Adipocyte (in vitro differentiated cells): ENCODE measurements at places on chromosomes 7 and 10.

GRCh38 chr7:35995334-35995733 is 157.7 kb upstream of the EEPD1 start:
- no peak for DNase-seq

GRCh38 chr7:127738859-127739258 is 86.9 kb downstream of the SND1 start:
- no peak for DNase-seq

- DNase-seq = peak; percentile 39
Observed at GRCh38 chr10:44172883-44173607, 211.9 kb downstream of the CXCL12 start.

- DNase-seq = no peak
Observed at GRCh38 chr7:110179037-110179436, 911.9 kb upstream of the LRRN3 start.

- peak; percentile 70 for DNase-seq
Observed at GRCh38 chr7:23600236-23600635, 3.1 kb downstream of the CCDC126 start.

- no peak for DNase-seq
Observed at GRCh38 chr10:132904814-132905649, 37.3 kb downstream of the CFAP46 start.

- DNase-seq = peak; percentile 89
Observed at GRCh38 chr7:108094346-108094745, 35.8 kb downstream of the LAMB4 start.

GRCh38 chr10:133324198-133324792 is 12.4 kb downstream of the CALY start:
- DNase-seq = peak; percentile 64

- DNase-seq = no peak
Observed at GRCh38 chr7:29569648-29570047, 6.0 kb downstream of the PRR15 start.

DNA sequence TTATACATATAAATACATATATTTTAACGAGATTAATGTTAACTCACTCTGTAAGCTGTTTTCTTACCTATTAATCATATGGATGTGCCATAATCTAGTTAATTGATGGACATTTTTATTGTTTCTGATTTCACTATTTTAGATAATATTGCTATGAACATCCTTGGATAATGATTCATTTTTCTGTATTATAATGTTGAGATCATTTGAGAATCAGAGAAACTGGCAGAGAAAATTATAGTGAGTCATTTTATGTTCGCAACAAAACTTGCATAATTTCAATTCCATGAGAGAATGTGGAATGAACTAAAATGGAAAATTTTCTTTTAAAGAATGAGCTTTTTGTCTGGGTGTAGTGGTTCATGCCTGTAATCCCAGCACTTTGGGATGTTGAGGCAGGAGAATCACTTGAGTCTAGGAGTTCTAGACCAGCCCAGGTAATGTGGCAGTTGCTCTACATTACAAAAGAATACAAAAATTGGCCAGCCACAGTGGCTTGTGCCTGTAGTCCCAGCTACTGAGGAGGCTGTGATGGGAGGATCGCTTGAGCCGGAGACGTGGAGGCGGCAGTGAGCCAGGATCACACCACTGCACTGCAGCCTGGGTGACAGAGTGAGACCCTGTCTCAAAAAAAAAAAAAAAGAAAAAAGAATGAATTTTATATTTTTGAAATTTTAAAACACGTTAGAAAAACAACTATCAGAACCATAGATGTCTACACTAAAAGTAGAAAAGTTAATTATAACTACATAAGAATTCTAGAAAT is 40.5 kb downstream of the PAPSS2 start:
- peak; percentile 89 for DNase-seq

DNA sequence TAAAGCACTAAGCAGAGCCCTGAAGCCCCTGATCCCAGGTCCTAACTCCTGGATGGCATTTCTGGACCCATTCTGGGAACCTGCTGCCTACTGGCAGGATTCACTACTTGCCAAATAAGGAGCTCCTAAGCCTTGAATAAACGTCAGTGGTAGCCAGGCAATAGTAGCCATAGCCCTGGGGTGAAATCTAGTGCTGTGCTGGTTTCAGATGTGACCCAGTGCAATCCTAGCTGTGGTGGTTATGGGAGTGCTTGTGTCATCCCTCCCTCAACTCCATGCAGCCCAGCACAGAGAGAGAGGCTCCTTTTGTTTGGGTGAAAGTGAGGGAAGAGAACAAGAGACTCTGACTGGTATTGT is 43.7 kb downstream of the PCLO start:
- no peak for DNase-seq

- peak; percentile 30 for DNase-seq
Observed at GRCh38 chr10:48572414-48572813, 32.5 kb downstream of the ARHGAP22 start.

DNA sequence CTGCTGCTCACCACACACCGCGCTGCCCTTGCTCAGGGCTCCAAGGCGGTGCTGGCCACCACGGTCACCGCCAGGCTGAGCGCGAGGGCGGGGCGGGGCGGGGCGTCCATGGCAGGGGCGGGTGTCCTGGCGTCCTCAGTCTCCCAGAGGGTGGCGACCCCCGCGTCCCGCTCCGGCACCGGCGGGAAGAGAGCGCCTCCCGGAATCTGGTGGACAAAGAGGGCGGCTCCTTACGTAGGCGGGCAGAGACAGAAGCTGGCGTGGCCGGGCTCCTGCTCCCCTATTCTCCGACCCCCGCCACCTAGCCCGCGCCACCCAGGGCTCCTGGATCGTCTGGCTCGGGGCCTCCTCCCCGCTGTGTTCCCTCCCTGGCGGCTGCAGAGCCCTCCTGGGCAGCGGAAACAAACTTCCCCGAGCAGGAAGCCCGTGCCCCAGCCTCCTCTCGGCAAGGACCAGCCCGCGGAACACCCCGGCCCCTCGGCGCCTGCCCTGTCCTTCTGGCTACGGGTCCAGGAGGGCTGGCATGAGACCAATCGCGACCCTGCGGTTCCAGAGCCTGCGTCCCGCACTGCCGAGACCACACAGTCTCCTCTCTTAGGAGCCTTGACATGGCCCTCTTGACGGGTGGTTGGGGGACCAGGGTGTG is 133.8 kb upstream of the ZNF92 start:
- peak; percentile 40 for DNase-seq

DNA sequence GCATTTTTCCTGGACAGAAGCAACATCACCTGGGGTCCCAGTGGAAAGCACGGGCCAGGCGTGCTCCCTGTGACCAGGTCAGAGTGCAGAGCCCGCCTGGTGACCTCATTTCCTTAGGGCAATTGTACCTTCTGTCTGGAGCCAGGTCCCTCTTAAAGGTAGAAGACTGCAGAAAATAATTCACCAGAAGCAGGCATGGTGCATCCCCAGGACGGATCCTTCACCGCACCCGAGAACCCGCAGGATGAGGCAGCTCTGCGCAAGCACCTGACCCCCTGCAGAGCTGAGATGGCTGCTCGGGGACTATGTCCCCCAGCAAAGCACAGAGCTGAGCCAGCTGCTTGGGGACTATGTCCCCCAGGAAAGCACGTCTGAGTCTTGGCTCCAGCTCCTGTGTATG is 557.6 kb downstream of the PTPRN2 start:
- DNase-seq = no peak

DNA sequence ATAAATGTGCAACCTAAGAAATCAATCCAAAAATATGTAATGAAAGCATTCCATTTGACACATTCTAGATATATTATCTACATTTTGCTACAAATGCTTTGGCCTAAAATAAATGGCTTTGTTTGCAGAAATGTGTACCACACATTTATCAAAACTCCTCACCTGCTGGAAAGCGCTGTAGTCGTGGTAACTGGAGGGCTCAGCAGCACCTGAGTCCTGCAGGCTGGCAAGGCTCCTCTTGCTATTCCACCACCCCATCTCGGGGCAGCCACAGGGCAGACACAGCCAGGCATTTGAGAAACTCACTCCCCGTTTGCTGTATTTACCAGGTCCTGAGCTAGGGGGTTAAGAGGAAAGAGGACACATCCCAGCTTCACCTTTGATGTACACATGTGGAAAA is 68.1 kb upstream of the TOMM7 start:
- DNase-seq = no peak

DNA sequence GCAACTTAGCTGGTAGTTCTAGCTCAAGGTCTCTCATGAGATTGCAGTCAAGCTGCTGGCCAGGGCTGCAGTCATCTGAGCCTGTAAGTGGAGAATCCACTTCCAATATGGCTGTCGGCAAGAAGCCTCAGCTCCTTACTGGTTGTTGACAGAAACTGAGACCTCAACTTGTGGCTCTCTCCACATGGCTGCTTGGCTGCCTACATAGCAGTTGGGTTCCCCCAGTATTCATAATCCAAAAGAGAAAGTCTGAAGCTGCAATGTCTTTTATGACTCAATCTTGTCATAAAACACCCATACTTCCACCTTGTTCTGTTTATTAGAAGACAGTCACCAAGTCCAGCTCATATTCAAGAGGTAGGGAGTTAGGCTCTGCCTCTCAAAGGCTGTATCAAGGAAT is 334.9 kb upstream of the KMT2E start:
- no peak for DNase-seq

- no peak for DNase-seq
Observed at GRCh38 chr7:151888079-151889067, 11.5 kb upstream of the PRKAG2 start.

GRCh38 chr7:156173748-156174353 is 361.6 kb upstream of the SHH start:
- no peak for DNase-seq

DNA sequence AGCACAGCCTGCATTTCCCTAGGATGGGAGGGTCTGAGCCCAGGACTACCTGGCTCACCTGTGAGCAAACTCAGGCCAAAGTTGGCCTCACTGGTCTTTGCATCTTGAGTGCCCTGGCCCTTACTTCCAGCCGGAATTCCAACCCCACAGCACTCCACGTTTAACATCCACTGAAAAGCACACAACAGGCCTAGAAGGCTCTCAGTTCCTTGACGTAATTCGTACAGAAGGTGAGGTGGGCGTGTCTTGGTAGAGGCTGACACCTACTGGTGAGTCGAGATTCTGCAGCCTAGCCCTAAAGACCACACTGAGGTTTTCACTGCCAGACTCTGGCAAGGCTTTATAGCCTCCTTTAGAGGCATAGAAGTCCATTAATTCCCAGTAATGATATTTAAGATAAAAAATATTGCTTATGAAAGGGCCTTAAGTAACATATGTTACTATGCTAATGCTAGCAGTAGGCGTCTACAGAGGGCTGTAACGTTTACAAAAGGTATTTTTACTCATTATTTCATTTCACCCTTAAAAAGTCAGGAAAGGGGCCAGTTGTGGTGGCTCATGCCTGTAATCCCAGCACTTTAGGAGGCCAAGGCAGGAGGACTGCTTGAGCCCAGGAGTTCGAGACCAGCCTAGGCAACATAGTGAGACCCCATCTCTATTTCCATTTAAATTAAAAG is 95.8 kb downstream of the HIP1 start:
- peak; percentile 45 for DNase-seq

- DNase-seq = no peak
Observed at GRCh38 chr10:132418527-132419416, 21.8 kb downstream of the PWWP2B start.

DNA sequence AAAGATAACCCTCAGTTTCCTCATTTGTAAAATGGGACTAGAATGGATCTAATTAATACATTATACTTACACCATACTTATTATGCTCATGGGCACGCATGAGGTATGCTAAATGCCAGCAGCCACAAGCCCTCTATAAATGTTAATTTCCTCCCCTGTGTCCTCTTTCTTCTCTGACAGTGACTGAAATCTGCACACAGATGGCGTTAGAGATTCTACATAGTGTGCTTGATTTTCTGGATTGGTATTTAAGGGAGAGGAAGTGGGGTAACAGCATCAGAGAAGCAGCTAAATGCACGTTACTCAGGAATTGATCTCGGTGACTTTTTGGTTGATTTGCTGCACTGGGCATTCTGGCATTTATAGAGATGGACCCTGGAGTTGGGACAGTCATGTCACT is 568.5 kb downstream of the CALN1 start:
- no peak for DNase-seq

DNA sequence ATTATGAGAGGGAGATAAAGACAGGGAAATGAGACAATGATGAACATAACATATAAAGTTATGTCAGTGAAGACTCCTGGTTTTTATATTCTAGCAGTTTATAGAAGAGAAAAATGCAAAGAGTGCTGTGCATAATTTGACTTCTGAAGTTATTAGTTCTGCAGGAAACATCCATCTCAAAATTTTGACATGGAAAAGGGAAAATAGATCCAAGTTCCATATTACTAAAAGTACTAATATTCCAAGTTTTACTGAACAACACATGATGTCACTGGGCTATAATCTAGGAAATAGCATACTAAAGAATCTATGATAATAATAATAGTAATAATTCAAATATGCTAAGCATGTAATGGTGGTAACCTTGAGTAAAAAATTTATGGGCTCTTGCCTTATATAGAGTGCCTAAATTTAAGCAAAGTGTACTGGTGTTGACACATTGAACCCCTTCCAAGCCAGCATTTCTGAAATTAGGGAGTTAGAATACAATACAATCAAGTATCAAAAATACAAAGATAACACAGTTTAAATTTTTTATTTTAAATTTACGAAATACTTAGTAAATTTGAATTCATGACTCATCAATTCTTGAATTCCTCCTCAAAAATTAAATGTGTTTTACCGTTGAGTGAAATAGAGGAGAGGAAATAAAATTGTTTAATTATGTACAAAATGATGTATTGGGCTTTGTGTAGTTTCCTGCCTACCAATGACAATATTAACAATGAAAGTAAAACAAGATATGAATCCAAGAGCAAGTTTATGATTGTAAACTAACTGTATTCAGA is 102.8 kb upstream of the KCND2 start:
- DNase-seq = no peak

- DNase-seq = no peak
Observed at GRCh38 chr7:73812996-73813395, 17.8 kb upstream of the CLDN4 start.

DNA sequence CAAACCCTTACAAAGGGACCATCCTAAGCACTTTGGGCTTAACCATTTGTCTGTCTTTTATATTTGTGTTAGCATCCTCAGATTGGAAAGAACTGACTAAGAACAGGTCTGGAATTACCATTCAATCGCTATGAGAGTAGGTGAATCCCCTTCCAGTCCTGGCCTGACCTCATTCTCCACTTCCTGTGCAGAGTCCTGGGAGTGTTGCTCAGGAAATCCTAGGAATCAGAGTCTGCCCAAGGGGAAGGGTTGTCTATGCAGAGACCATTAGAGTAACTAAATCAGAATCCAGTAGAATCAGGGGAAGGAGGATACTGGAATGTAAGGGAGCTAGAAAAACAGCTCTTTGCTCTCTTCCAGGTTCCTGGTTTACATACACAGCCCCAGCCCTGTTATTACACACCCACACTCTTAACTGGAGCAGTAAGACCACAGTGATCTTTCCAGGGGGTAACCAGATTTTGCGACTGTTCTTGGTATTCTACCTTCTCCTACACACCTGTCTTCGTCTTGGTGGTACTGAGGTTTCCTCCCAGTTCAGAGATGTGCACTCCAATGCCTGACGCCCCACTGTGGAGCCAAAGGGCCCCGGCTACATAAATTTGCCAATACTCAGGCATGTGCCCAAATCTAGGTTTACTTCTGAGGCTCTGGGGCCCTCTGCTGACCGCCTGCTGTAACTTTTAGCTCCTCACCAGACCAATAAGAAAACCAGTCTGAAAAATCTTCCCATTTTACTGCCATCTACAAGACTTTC is 103.7 kb downstream of the RNF216 start:
- peak; percentile 89 for DNase-seq
